ENCODE measurements at places on chromosomes 7 and 10.

GRCh38 chr7:142413280-142414000, 155.6 kb upstream of the PRSS58 start:
- no peak for DNase-seq

GRCh38 chr10:42990016-42990720, 86.7 kb upstream of the RET start:
- DNase-seq = no peak

DNA sequence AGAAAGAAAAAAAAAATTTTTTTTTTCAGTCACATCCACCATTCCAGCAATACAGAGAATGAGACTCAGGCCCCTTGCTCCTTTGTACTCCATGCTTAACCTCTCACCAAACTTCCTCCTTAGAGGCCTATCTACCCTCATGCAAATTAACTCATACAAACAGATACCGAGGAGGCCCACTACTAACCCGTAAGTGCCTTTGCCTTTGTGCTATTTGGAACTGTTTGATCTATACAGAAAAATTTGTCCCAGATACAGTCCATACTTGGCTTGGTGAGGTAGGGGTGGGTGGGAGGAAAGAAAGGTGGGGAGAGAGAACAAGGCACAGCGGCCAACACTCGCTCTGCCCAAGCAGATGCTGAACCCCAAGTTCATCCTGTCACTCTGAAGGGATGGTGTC, 87.8 kb upstream of the DUSP5 start:
- DNase-seq = no peak

GRCh38 chr10:79445977-79446757, 743 bp upstream of the ZCCHC24 start:
- DNase-seq = peak; percentile 61

DNA sequence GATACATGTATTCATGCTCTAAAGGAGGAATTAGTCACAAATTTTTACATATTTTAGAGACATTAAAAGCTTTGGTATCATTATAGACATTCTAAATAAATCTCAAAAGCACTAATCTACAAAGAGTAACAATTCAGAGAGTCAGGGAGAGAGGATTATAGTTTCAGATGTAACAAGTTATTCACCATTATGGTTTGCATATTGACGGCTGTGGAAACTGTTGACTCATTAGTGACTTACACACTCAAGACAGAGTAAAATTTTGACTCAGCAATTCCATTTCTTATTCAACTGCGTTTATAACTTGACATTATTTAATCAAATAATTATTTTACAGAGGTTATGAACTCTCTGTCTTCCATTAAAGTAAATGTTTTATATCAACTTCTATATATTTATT, 95.4 kb upstream of the SEMA3C start:
- DNase-seq = peak; percentile 70

- peak; percentile 53 for DNase-seq
Observed at GRCh38 chr7:24825381-24825794, 68.1 kb upstream of the GSDME start.

DNA sequence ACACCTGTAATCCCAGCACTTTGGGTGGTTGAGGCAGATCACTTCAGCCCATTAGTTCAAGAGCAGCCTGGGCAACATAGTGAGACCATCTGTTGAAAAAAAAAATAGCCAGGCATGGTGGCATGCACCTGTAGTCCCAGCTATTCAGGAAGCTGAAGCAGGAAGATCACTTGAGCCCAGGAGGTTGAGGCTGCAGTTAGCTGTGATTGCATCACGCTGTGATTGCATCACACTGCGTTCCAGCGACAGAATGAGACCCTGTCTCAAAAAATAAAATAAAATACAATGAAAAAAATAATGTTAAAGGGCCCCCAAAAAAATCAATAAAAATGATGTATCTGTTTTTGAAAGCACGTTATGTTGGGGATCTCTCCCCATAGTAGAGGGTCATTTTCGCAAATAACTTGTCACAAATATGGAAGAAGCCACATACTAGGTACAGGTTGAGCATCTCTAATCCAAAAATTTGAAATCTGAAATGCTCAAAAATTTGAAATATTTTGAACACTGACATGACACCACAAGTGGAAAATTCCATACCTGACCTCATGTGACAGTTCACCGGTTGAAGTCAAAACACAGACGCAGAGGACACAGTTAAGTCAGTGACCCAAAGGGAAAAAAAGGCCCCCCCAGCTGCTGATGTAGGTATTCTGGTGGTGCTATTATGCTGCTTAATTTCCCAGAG, 9.5 kb downstream of the CISD1 start:
- DNase-seq = no peak

DNA sequence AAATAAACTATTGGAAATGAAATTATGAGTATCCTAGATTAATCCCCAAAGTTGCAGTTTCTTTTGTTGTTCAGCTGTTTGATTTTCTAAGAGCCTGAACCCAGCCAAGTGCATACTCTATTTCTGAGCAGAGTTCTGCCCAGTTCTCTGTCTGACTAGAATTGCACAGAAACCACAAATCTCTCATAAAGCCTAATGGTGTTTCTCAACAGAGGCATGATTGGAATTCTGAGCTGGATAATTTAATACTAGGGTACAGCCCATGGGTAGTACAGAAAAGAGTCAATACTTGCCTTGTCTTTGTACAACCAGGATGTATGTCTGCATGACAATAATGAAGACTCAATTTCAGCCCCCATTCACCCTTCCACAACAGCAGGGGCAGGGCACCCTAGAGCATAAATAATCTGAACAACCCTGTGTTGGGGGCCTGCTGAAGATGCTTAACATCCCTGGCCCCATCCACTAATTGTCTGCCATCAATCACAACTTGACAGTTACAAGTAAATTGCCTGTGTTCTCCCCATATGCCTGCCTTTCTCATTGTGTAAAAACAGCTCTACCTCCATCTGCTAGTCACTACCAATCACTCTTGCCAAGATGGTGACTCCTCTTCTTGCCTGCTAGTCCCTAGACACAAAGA, 114.4 kb downstream of the NPSR1 start:
- DNase-seq = no peak

DNA sequence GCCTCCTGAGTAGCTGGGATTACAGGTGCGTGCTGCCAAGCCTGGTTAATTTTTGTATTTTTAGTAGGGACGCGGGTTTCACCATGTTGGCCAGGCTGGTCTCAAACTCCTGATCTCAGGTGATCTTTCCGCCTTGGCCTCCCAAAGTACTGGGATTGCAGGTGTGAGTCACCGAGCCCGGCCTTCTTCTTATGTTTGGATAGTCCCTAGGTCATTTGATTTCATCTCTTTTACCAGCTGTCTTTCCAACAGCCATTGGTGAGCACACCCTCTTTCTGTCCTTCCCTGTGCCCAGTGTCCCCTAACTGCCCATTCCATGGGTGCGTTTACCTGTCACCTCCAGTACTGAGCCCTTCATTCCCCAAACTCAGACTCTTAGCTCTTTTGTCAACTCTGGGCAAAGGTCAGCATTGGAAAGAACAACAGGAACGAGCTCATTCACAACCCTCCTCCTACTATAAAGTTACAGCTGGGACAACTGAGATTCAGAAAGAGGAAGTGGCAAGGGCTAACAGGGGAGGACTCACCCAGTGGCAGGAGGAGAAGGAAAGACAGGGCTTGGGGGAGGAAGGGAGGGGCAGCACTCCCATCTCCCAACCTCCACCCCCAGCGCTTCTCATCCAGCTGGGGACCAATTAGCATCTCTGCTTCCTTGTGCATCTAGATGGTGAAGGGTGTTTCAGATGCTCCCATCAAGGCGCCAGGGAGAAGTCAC, 5.6 kb downstream of the SSC4D start:
- DNase-seq = no peak

DNA sequence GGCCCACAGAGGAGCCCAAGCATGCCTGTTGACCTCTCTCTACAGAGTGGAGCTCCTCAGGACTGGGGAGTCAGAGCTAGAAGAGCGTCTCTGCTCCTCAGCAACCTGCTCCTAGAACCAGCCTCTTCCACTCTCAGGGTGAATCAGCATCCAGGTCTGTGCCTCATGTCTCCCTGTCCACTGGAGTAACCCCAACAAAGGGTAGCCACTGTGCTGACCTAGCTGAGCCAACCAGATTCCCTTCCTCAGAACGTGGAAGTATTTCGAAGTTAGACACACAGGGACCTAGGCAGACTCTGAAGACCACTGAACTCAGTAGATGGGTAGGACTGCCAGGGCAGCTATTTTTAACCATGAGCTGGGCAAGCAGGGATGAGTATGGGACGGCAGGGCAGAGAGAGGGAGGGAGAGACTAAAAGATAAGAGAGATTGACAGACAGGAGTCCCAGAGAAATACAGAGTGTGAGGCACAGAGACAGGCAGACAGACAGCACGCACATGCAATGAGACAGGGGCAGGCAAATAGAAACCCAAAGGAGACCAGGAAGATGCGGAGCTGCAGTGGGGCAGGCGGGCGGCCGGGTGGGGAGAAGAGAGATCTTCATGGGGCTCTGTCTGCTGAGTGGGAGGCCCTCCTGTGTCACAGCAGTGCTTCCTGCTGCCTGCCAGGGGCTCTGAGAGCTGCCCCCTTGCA, 56.7 kb downstream of the OSBPL3 start:
- no peak for DNase-seq

- peak; percentile 43 for DNase-seq
Observed at GRCh38 chr7:101754424-101755159, 62.8 kb upstream of the CUX1 start.

DNA sequence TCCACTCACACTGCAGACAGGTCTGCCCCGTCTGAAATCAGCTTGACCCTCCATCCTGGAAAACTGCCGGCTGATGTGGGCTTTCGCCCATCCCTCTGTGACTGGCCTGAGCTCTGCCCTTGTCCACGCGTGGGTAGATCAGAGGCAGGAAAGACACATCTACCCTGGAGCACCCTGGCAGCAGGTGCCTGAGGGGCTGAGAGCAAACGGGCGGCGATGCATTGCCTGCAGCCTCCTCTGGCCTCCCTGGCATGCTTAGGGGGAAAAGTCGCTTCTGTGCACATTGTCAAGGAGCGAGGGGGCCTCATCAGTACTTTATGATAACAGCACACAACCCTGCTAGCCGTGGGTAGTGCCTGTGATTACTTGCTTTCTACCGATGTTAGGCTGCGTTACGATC, 109.4 kb downstream of the ADARB2 start:
- DNase-seq = no peak

DNA sequence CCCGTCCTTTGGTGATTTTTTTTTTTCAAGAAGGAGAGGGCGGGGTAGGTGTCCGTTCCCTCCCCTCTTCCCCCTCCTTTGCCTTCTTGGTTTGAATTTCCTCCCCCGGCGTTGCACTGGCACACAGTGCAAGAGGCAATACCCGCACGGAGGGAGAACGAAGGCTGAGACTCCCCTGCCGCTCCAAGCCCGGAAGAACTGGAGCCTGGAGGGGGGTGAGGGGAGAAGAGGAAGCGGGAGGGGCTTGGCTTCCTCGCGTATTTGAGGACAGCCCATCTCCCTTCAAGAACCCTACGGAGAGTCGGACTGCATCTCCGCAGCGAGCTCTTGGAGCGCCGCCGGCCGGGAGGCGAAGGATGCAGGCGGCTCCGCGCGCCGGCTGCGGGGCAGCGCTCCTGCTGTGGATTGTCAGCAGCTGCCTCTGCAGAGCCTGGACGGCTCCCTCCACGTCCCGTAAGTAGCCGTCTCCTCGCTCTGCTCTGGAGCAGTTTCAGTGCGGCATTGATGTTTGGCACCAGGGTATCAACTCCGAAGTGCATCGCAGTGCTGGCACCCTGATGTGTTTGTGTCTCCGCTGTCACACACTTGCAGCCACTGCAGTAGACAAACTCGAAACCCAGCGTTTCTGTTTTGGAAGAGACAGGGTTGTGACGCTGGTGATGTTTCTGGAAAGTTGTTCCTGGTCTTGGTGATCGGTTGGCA, at the start of gene CNTNAP2:
Gene CNTNAP2, plus strand, starts transcription at position 281 of the 702 bp plus-strand sequence. Its CDS starts 76 bp downstream, at position 357.
- peak; percentile 12 for DNase-seq

GRCh38 chr7:14596421-14596820, 306.1 kb downstream of the DGKB start:
- peak; percentile 43 for DNase-seq

DNA sequence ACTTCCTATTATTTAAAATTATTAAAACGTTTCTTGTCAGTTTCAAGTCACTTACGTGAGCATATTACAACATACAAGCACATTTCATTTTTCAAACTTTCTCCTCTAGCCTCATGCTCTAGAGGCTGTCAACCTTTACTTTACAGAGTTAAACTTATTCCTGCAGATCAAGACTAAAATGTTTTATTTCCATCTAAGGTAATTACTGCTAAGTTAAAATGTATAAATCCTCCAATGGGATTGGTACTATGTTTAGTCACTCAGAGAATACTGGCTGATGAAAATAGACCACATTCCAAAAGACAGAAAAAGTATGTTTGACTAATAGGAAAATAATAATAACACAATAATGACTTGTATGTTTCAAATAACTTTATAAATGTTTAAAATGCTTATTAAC, 8.4 kb upstream of the TRDMT1 start:
- no peak for DNase-seq

DNA sequence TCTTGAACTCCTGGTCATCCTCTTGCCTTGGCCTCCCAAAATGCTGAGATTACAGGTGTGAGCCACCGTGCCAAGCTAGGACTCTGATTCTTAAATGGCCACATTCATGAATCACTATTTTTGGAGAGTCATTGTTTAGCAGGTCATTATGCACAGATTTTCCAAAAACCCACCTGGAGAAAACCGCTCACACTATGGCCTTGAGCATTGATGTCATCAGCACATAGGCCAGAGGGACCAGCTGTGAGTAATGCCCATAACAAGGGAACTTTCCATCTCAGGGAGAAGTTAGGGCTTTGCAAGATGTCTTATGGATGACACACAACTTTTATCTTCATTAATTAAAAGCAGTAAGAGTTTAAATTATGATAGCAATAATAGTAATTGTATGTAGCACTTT, 86.4 kb upstream of the KIF5B start:
- peak; percentile 87 for DNase-seq

DNA sequence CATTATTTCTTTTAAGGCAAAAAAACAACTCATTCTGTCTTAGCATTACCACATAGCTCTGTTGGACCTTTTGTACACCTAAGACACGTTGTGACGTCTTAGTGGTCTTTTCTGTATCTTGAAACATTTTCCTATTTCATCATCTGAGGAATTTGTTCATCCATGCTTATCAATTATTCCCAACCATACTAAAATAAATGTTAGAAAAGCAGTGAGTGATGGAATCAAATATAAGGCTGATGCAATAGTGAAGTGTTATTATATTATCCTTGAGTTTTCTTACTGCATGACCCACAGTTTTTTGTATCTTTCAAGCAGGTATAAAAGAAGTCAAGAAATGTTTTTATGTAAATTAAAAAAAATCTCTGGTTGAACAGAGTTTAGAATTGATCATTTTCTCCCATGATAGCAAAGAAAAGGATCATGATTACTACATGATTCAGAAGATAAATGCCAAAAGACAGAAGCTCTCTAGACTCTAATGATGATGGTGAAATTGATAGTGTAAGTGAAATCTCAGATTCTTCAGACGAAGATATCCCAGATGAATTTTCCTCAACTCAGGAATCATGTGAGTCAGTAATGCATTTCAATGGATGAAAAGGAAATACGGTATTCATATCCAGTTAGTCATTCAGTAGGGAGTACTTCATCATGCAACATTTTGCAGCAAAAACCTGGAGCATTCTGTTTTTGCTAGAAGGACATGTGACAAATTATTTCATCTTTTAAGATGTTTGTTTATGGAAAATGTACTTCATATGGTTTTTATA, 51.4 kb downstream of the CELF2 start:
- peak; percentile 15 for DNase-seq

- no peak for DNase-seq
Observed at GRCh38 chr10:69464801-69465401, 13.6 kb downstream of the TSPAN15 start.
